ENCODE measurements at places on chromosomes 1 and 21. TPM values are rescaled to one million over a fixed set of nuclear protein-coding genes. Genes with fewer than 3 reads are reported as not detected.

DNA sequence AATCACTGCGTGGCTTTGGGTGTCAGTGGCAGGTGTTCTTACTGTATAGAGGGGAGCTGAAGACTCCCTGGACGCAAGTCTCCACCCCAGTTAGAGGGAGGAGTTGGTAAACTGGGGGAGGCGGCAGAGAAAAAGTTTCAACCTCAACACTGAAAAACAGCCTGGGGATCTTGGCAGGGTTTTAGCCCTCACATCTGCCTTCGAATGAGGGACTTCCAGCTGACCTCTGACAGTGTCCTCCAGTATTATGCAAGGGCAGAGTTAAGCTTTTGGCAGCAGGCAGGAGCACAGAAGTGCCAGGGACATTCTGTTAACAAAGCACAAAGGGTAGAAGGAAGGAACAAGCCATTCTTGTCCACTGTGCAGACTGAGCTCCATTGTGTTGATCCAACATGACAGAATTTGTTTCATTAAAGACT is 41.2 kb upstream of the RAB4A start:
- DNase-seq = no peak

DNA sequence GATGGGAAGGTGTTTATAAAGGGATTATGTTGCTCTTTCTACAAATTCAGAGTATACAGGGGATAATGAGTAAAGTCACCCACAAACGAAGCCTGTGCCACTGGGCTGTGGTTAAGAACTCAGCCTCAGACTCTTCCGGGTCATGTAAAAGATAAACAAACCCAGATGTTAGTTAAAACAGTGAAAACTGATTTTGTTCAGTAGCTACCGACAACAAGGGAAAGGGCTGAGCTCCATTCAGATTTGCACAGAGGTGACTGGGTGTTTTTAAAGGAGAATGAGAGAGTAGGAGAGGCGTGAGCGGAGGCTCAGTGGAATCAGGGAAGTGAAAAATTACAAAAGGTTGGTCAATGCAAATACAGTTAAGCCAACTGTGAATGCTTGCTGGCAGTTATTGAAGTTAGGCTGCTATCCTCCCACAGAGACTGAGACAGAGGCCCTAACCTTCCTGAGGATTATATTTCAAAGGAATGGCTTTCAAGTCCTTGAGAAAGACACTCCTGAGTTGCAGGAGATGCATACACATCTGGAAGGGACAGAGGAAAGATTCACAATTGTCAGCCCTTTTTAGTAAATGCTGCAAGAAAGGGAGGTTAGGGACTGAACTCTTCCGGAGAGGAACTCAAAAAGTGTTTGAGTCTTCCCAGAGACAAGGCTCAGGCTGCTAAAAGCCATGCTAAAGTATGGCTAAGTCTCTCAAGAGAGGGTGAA is 29.9 kb upstream of the SAMD13 start:
- DNase-seq = no peak

DNA sequence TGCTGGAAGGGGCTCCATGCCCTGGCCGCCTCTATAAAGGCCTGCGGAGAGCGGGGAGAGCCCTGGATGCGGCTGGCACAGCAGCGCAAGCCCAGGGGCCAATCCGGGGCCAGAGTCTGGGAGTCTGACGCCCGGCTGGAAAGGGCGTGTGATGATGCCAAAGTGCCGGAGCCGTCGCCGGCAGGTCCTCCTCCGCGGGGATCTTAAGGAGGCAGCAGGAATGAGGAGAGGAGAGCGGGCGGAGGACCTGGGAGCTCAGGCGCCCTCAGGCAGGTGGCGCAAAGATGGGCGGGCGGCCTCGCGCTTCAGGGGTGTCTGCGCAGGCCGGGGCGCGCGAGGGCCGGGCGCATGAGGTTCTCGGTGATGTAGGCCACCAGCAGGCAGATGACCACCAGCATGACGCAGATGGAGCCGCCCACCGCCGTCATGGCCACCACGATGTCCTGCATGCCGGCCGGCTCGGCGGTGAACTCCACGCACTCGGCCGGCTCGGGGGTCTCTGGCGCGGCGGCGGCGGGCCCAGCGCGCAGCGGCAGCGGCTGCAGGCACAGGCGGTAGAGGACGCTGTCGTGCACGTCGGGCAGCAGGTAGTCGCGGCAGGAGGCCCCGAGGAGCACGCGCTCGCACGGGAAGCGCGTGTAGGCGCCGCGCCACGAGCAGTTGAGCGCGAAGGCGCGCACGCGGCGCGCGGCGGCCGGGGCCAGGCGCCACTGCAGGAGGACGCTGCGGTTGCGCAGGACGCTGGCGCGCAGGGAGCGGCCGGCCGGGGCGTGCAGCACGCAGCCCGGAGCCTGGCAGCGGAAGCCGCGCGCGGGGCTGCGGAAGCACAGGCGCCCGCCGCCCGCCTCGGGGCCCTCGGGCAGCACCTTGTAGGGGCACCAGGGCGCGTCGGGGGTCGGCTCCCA is 653 bp downstream of the FNDC10 start:
- no peak for DNase-seq

Gene FASLG
- total RNA-seq = not detected

Gene LRRC53
- total RNA-seq = not detected
